ENCODE measurements at places on chromosomes 6 and 20. TPM values are rescaled to one million over a fixed set of nuclear protein-coding genes. Genes with fewer than 3 reads are reported as not detected.

- no peaks in the 10 kb centered on the region for H3K36me3 ChIP-seq
- peaks cover 78% of the 10 kb centered on the region for H3K27me3 ChIP-seq
- H3K4me3 ChIP-seq: no peak overlapping the region
- peaks cover 4% of the 10 kb centered on the region for H3K4me1 ChIP-seq
- H3K27ac ChIP-seq: no peak overlapping the region
These were observed 3.1 kb upstream of the NKX2-2 start for GRCh38 chr20:21516861-21517565.

DNA sequence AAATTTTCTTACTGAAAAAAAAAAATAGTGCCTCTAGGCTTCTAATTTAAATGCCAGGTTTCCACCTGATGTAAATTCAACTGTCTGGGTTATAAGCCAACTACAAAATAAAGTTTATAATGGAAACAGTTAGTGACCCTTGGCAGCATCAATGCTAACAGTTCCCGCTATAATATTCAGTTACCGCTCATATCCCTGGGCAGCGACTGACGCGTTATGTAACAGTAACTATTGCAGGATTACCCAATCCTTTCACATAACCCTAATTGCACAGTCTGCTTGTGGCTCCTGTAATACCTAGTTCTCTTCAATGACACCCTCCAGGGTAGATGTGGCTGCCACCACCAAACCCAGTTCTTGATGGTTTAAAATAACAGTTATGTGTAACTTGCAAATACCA, 208.6 kb downstream of the MOXD1 start:
- no peak overlapping the region for H3K27ac ChIP-seq
- no peak overlapping the region for H3K4me3 ChIP-seq
- DNase-seq: no peak
- H3K36me3 ChIP-seq: no peaks in the 10 kb centered on the region
- H3K4me1 ChIP-seq: no peaks in the 10 kb centered on the region
- no peaks in the 10 kb centered on the region for H3K27me3 ChIP-seq

GRCh38 chr20:38113401-38114325, 51.4 kb downstream of the TGM2 start:
- H3K4me1 ChIP-seq: peaks cover 11% of the 10 kb centered on the region
- no peak overlapping the region for H3K27ac ChIP-seq
- H3K36me3 ChIP-seq: no peaks in the 10 kb centered on the region
- no peaks in the 10 kb centered on the region for H3K27me3 ChIP-seq
- no peak for DNase-seq
- H3K4me3 ChIP-seq: no peak overlapping the region

SLC26A8 gene
- total RNA-seq: not detected

SLC2A10 gene
- 54.9 TPM for total RNA-seq

GPX5 gene
- total RNA-seq: not detected

Measured in prostate gland (tissue), 2 donors.